ENCODE measurements at places on chromosomes 6 and 20.

- no peak for DNase-seq
These were observed 693.8 kb downstream of the KHDRBS2 start for GRCh38 chr6:61592238-61592637.

DNA sequence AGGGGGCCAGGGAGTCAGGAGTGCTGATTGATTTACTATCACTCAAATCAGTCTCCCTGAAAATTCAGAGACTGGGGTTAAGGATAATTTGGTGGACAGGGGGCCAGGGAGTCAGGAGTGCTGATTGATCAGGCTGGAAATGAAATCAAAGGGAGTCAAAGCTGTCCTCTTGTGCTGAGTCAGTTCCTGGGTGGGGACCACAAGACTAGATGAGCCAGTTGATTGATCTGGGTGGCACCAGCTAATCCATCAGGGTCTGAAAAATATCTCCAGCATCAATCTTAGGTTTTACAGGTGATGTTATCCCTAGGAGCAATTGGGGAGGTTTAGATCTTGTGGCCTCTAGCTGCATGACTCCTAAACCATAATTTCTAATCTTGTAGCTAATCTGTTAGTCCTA is 6.1 kb upstream of the AFG1L start:
- DNase-seq, result no peak

DNA sequence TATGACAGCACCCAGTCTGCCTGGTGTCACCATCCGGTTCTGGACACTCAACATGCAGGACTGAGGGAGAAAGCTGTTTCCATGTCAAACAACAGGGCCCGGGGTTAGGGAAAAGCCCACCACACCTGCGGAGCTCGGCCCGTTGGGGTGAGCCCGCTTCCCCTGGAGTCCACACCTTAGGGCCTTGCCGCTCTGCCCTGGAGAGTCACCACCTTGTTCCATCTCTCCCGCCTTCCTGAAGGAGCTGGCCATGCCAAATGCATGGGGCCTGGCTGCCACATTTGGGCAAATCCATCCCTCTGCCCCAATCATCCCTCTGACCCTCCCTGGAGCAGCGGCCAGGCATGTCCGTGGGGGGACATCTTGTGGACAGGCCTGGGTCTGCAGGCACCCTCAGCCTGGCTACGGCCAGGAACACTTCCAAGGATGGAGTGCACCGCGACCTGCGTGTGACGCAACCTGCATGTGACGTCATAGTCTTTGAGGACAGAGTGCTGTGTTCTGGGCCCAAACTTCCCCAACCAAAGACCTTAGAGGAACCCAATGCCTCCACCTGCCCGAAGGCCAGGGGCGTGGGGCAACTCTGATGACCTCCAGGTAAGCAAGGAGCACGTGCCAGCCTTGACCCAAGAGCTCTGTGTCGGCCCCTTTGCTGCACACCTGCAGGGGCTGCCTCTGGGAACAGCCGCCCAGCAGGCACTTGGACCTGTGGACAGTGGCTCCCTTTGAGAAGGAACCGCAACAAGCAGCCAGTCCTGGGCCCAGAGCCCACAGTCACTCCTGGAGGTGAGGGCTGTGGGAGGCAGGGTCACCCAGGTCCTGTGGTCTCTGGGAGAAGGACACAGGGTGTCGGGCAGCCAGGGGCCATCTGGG is 1.7 kb downstream of the CABLES2 start:
- no peak for DNase-seq

DNA sequence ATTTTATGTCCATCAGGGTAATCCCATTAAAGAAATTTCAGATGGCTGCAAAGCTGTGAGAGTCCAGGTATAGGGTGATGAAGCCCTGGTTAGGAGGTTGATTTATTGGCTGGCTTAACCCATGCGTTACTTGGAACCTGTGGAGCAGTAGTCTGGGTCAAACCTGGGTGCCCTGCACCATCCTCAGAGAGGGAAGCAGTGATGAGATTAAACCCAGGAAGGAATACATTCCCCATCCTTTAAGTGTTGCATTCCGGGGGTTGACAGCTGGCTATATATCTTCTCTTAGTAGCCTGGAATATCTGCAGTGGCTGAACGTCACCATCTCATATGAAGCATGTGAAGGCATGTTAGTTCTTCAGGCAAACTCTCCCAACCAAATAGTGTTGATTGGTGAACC is 44.9 kb upstream of the JAG1 start:
- DNase-seq, result no peak

DNA sequence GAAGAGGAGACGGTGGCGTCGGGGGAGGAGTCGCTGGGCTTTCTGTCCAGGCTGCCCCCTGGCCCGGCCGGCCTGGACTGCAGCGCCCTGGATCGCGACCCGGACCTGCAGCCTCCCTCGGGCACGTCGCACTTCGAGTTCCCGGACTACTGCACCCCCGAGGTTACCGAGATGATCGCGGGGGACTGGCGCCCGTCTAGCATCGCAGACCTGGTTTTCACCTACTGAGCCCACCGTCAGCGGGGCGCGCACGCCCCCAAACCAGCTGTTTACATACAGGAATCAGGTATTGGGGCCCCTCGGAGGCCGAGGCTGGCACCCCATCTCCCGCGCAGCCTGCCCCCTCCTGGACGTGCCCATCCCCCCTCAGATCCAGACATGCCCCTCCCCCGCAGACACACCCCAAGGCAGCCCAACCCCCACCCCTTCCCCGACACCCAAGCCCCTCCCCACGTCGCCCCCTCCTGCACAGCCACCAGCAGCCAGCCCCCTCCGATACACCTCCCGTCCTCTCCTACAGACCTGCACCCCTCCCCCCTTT is 1.4 kb downstream of the SOX12 start:
- DNase-seq, result no peak

GRCh38 chr6:158548418-158549161 is 11.3 kb upstream of the TMEM181 start:
- DNase-seq, result no peak

- DNase-seq, result no peak
These were observed 32.9 kb downstream of the PTCHD4 start for GRCh38 chr6:48078120-48078519.

DNA sequence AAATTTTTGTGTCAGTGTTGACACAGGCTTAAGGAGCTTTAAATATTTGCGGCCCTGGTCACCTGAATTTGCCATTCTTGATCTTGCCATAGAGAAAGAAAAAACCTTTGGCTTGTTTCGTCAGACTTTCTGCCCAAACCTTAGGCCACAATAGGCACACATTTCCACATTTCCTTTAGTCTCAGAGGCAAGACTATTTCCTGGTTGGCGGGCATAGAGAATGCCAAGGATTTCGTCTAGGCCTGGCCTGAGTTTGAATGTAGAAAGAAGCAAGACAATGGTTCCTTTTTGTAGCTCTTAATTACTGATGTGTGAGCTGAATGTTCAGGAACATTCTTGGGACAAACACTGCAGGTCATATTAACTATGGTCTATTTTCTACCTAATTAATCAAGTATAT is 108.1 kb downstream of the TRMT11 start:
- no peak for DNase-seq

- no peak for DNase-seq
These were observed 61.5 kb downstream of the SEL1L2 start for GRCh38 chr20:13928901-13929300.

GRCh38 chr6:47851091-47851490 is 69.3 kb downstream of the OPN5 start:
- no peak for DNase-seq

- DNase-seq, result no peak
These were observed 59.9 kb downstream of the MACROD2 start for GRCh38 chr20:14055127-14055742.

DNA sequence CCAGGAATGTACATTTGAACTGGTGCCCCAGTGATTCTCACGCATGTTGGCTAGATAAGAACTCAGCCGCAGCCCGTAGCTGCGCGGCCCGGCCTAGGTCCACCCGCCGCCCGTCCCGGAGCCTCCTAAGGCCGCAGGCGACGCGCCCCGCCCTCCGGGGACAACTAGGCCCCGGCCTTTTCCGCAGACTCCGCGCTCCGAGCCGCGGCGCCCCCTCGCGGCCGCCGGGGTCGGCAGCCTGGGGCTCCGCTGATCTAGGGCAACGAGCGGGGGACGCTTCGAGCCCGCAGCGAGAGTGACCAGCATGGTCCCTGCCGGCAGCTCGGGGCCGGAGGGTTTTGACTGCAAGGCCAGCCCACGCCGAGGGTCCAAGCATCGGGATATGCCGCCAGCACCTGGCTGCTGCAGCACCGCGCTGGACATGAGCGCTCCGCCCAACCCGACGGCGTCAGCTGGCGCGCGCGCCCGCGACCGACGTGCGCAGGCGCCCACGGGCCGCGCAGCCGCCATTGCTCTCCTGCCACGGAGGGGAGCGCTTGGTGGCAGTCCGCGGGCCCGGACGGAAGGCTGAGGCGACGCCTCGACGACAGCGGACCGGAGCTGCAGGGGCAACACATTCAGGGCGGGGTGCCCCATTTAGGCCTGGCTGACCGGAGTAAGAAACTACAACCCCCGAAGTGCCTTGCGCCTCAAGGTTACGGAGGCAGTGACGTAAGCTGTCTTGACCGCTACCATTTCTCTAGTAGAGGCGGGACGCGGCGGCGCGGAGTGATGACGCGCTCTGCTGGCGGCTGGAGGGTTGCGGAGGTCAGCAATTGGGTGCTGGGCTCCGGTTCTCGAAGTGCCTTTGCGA is at the start of gene AP5S1:
Gene AP5S1 (plus strand): TSS at position 500 of the 853 bp plus-strand sequence. CDS start 1,571 bp downstream, outside the sequence.
- peak; percentile 91 for DNase-seq

DNA sequence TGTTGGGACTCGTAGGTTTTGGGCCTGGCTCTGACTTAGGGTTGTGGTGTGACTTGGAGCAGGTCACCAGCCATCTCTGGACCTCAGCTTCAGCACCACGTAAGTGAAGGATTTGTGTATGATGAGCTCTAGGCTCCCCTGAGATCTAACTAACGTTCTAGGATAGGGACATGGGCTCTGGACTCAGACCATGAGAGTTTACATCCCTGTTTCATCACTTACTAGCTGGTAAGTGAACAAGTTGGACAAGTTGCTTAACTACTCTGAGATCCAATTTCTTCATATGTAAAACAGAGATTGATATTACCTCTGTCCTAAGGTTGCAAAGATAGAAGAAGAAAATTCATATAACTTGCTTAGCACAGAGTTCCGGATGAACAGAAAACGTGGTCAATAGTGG is 20.3 kb upstream of the PNPLA1 start:
- no peak for DNase-seq

GRCh38 chr6:168264593-168265335 is 54.8 kb downstream of the DACT2 start:
- DNase-seq, result no peak

DNA sequence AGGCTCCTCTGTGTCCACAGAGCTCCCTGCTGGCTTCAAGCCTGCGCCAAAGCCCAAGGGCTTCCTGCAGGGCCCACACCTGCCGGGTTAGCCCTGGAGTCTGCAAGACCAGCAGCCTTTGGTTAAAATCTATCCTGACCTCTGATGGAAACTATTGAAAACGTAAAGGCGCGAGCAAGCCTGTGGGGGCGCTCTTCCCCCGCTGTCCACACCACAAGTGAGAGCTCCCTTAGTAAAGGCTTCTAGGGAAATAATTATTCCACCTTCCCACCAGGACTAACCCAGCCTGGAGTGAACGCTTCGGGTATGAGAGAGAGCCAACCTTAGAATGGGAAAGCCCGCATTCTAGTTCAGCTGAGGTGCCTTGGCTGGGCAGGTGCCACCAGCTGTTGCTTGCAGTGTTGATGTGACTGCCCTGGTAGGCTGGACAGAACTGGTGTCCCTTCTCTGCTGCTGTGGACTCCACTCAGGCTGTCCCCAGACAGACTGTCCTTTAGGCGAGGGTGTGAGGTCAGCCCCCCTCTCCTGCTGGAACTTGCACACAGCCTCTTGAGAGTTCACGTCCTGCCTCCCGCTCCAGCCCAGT is 68.7 kb downstream of the SYTL3 start:
- DNase-seq, result no peak

DNA sequence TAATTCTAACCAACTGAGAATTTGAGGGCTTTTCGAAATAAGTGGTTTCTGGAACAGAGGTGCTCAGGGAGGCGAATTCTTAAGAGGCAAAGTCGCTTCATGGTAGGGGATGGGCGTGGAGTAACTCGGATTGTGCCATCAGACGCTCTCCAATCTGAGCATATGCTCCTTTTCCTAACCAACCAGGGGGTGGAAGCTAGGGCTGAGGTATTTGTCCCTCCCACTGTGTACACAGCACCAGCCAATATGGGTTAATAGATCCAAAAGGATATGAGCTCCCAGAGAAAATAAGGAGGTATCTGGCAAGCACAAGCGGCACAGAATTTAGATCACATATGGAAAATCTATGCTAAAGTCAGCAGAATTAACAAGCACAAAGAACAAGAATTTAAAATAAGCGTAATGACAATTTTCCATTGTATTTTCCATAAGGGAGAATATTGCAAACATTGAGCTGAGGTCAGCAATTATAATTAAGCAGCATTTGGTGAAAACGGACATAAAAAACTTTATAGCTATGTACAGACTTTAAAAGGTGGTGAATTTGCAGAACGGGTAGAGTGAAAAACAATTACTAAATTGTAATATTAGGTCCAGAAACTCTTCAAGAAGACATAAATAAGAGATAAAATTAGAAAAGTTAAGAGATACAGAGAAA is 55.0 kb upstream of the PHACTR1 start:
- DNase-seq, result no peak

- no peak for DNase-seq
These were observed 920 bp upstream of the RNF5 start for GRCh38 chr6:32177183-32177787.

GRCh38 chr6:81613606-81614005 is 138.9 kb downstream of the TENT5A start:
- DNase-seq, result no peak

DNA sequence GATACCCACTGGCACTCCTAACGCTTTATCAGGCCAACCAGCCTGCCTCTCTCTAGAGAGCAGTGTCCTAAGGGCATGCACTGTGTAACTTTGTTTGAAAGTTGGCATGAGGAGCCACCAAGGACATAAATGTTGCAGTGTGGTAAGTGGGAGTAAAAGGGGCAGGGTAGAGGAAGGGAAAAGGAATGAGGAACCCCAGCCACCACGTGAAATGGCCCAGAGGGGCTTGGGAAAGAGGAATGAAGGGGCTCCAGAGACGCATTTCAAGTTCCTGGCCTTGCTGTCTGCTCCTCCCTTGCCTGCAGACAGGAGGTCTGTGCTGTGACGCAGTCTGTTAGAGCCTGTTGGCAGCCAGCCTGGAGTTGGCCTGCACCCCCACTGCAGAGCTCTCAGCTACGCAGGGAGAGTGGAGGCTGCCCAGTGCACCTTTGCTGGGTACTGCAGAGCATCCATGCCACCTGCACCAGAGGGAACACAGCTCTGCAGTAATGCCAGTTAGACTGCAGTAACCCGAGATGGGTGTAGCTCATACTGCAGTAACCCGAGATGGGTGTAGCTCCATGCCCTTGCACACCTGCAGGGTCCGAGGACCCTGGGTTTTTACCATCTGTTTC is 86.8 kb upstream of the SNAP25 start:
- no peak for DNase-seq

GRCh38 chr20:58646703-58647102 is 4.4 kb upstream of the STX16 start:
- no peak for DNase-seq

DNA sequence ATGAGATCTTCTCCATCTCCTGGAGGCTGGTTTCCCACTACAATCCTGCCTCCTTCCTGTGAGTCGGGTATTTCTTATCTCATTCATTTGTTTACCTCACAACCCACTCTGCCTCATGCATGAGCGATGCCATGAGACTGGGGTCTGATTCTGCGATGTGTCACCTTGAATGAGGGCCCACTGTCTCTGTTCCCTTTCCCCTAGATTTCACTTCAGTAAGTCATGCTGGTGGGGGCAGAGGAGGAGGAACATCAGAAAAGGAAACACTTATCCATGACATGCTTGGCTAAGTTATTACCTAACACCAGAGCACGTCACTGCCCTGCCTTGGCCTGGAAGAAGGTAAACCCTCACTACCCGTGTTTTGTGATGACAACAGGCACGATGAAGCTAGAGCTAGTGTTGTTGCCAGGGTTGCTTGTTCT is 337.4 kb upstream of the PRDM1 start:
- no peak for DNase-seq

GRCh38 chr6:118706702-118707101 is 55.3 kb upstream of the CEP85L start:
- no peak for DNase-seq

All from CD8-positive, alpha-beta memory T cell (primary cell).